ENCODE measurements at places on chromosomes 5 and 9.
A peak's percentile ranks its signal among the peaks of the same experiment; 100 is the strongest.

- no peak for DNase-seq
Measured at GRCh38 chr9:123964761-123965160, 34.8 kb upstream of the DENND1A start.

DNA sequence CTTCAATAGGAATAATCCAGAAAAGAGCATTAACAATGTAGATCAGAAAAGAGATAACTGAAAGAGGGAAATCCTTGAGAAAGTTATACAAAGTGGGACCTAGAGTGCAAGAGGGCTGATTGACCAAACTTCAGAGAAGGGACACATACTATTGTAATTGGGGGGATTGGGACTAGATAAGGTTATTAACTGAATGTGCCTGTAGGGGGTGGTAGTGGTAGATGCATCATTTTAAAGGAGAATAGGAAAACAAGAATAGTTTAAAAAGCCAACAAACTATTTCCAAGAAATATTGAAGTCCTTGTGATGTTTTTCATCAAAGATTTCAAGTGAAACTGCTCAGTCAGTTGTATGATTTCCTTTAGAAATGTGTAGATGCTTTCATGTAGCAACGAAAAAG lies 468.5 kb downstream of the TAF11L14 start:
- no peak for DNase-seq

- no peak for DNase-seq
Measured at GRCh38 chr5:52922384-52922783, 66.8 kb upstream of the ITGA2 start.

- DNase-seq, result peak; percentile 61
Measured at GRCh38 chr9:95462249-95463147, 54.3 kb downstream of the PTCH1 start.

GRCh38 chr5:65334077-65334476 lies 147.6 kb downstream of the ADAMTS6 start:
- no peak for DNase-seq

- no peak for DNase-seq
Measured at GRCh38 chr5:172493906-172494305, 39.6 kb upstream of the SH3PXD2B start.

GRCh38 chr5:39475881-39476842 lies 51.4 kb upstream of the DAB2 start:
- DNase-seq, result no peak

GRCh38 chr9:136686794-136687711 lies at the start of gene AGPAT2:
Gene AGPAT2, minus strand, starts transcription at chr9:136687457. Its CDS starts 100 bp downstream, at chr9:136687357.
- DNase-seq, result no peak

DNA sequence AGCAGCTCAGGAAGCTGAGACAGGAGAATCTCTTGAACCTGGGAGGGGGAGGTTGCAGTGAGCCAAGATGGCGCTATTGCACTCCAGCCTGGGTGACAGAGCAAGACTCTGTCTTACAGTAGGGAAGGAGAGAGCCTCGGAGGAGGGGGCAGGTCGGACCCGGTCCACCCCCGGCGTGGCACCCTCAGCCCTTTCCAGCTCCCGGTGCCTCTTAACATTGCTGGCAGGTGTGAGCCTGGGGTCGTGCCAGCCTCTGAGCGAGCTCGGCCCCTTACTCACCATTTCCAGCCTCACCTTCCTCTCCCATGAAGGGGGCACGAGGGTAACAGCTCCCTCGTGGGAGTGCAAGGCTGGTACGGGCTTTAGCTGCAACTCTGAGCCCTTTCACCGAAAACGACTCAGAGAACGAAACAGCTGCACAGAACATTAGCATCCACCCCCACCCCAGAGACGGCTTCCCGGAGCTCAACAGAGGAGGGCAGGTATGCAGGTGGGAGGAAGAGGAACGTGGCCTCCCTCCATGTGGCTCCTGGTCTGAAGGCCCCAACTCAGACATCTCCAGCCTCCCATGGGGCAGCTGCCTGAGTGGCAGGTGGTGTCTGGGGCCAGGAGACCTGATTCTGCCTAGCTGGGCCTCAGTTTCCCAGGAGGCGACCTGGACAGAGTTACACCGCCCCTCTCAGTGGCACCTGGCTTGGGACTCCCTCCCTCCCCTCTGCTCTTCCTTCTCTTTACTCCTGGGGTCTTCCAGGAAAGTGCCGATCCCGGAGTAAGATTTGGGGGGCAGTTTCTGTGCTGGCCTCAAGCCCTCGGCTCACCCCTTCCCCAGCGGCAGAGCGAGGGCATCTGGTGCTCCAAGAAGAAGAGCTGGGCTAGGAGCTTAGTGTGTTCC lies 28.5 kb upstream of the ABO start:
- no peak for DNase-seq

DNA sequence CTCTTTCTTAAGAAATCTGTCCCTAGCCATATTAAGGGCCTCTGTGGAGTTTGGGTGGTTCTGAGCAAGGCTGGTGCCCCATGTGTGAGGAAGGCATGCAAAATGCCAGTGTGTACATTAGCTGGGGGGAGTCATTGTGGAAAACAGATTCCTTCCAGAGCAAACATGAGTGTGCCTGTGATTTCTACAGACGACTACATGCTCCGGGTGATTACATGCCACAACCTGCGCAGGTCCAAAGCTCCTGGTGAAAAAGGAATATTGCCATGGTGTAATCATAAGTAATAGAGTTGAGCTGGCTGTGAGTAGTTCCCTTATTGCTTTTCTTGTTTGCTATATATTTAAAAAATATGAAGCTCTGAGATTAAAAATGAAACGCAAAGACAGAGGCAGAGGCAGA lies 102.1 kb downstream of the ACER2 start:
- DNase-seq, result no peak

GRCh38 chr5:66238435-66238834 lies 94.3 kb downstream of the SREK1 start:
- DNase-seq, result no peak

GRCh38 chr9:137943655-137944054 lies 66.1 kb downstream of the CACNA1B start:
- no peak for DNase-seq

DNA sequence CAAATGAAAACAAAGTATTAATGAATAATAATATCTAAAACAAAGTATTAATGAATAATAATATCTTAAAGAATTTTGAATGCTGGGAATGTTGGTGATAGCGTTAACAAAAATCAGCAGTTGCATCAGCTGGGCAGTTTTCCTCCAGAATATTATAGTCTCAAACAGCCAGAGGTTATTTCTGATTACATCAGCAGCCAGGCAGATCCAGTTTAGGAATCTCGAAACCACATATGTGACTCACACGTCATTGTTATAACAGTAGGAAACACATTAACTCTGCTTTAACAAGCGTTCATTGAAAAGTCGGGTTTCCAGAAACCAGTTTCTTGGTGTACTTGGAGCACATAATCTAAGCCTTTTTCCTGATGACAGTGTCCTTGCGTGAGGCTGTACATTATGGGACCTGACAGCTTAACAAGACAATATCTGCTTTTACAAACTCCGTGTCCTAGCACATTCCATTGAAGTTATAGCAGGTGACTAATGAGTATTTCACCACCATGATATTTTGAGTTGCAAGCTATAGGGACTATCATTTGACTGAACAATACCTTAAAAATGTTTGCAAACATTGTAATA lies 559.5 kb upstream of the KLF4 start:
- DNase-seq, result no peak

DNA sequence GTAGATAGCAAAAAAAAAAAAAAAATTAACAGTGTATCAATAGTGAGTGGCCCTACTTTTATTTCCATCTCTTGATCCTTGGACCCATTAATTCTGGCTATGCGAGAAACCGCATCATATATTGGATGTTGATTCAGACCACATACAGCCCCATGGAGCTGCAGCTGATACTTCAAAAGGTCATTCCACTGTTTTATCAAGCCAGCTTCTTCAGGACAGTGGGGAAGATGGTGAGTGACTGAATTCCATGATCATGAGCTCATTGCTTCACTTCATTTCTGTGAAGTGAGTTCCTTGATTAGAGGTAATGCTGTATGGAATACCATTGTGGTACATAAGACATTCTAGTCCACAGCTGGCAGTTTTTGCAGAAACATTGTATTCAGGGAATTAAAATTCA lies 222.9 kb upstream of the MEF2C start:
- no peak for DNase-seq

- no peak for DNase-seq
Measured at GRCh38 chr9:95406121-95406520, 88.6 kb upstream of the FANCC start.

- no peak for DNase-seq
Measured at GRCh38 chr9:96318921-96319565, 17.1 kb upstream of the HSD17B3 start.

DNA sequence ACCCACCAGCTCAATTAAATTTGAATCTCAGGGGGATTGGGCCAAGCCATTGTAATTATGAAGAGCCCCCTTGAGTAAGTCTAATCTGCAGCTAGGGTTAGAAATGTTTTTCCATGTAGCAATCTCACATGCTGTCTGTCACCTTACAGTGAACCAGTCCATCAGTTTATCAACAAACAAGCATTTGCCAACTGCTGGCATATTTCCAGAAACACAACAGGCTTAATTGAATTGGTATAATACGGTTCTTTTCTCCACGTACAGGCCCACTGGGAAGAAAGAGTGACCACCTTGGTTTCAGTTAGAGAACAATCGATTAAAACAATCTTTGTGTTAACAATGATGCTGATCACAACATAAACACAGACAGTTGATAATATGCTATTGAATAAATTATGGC lies 67.4 kb downstream of the NSUN2 start:
- DNase-seq, result no peak

- no peak for DNase-seq
Measured at GRCh38 chr5:138583984-138584637, 8.9 kb upstream of the HSPA9 start.

GRCh38 chr5:149061341-149061740 lies 1.5 kb downstream of the SH3TC2 start:
- no peak for DNase-seq

GRCh38 chr5:14628346-14628745 lies 36.2 kb upstream of the OTULIN start:
- no peak for DNase-seq

DNA sequence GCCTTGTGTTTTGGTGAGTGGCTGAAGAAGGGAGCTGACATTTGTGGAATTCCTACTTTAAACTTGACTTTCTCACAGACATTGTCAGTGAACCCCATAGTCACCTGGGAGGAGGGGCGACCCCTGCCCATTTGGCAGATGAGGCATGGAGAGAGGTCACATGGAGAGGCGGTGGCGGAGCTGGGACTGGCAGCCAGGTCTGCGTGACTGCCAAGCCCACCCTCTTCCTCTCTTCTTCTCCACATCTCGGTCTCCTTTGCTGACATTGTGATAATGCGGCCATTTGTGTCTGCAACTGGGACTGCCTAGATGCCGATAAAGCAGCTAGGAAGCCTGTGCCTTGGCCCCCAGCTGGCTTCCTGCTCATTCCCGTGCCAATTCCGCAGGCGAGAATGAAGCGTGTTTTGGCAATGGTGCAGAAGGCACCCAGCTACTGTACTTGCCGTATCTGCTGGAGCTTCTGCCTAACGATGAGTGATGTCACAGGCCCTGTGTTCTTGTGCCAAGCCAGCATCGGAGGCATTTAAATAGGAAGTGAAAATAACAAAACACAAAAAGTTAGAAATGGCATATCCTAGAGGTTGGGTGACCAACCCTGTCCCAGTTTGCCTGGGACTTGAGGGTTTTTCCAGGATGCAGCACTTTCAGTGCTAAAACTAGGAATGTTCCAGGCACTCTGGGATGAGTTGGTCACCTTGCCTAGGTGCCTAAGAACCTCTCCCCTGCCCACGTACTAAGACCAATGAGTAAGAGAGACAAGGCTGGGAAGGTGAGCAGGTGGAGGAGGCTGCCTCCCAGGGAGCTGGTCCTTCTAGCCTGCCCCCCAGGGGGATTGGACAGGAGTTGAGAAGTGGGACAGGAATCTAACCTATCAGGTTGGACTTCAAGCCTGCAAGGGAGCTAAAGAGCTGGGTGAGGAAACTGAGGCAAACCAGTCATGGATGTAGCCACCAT lies 23.6 kb downstream of the OLFML2A start:
- DNase-seq, result no peak

GRCh38 chr5:151051931-151052608 lies 28.8 kb downstream of the TNIP1 start:
- DNase-seq, result no peak

DNA sequence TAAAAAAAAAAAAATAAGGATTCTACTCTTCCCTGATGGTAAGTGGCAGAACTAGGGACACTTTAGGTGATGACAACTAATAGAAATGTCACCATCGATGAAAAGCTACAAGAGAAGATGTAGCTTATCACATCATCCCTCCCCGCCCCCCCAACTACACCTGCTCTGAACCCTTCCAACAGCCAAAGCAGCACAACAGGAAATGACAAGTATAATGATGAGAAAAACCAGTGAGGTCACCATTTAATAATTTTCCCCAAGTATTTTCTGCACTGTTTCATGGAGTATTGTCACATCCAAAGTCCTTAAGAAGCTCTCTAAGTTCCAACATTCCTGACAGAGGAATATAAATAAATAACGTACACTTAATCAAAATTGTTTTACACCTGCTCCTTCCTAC lies 221.4 kb downstream of the EFNA5 start:
- no peak for DNase-seq

DNA sequence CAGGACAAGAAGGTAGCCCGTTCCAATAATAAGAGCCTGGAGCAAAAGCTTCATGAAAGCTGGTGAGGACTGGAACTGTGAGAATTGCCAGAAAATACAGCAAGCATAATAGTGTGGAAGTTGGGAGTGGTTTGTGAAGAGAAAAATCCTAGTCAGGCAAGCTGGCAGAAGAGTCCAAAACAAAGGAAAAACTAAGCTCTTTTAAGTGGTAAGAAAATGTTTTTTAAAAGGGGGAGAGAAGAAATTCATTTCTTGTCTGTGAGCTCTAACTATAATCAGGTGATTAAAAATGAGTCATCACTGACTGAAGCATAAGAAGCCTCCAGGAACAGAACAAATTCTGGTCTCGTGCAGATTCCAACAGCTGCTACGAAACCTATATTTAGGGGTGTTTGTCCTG lies 102.6 kb downstream of the CAAP1 start:
- no peak for DNase-seq

GRCh38 chr9:77820293-77820954 lies 172.3 kb upstream of the GNA14 start:
- DNase-seq, result no peak

- no peak for DNase-seq
Measured at GRCh38 chr5:62568800-62569432, 9.7 kb upstream of the LRRC70 start.

GRCh38 chr5:136155761-136156160 lies 23.1 kb downstream of the SMAD5 start:
- no peak for DNase-seq

GRCh38 chr5:74361406-74362358 lies 278.8 kb downstream of the ENC1 start:
- DNase-seq, result no peak

GRCh38 chr5:77298146-77298545 lies 87.7 kb downstream of the PDE8B start:
- no peak for DNase-seq

DNA sequence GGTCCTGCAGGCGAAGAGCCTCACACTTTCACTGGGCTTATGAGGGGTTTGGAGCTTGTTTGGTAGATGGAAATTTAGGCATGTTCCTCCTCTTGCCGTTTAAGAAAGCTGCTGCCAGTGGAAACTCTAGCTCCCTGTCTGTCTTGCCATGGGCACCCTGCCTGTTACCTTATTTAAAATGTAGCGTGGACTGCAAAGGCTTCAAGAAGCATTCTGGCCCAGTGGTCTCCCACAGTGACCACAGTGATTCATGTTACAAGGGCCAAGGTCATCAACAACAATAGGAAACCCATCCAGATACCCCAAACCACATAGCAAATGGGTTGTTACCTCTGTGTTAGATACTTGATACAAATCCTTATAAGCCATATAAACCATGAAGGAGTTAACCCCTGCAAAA lies 96.6 kb downstream of the DPYSL3 start:
- DNase-seq, result no peak

- no peak for DNase-seq
Measured at GRCh38 chr9:79623799-79624721, 52.3 kb downstream of the TLE4 start.

Measured in cerebellar nuclear complex (tissue), 1 donor.